ENCODE measurements at places on chromosomes 3 and 15.

DNA sequence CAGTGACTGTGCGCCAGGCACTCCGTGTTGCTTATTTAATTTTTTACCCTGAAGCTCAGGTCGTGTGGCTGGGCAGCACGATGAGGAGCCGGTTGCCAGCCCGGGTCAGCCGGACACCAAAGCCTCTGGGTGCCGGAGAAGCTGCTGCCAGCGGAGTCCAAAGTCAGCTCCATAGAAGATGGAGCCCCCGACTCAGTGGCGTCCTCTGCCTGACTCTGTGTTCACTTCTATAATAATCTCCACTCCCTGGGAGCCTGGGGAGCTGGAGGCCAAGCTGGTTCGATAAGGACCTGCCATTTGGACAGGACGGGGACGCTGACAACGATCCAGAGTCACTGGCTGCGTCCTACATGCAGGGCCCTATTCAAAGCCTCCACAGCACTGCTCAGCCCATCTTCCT lies 78.6 kb downstream of the VGLL4 start:
- no peak for DNase-seq

GRCh38 chr3:120161902-120162301 lies 67.7 kb upstream of the GSK3B start:
- no peak for DNase-seq

GRCh38 chr3:125389282-125389681 lies 14.2 kb upstream of the ZNF148 start:
- no peak for DNase-seq

DNA sequence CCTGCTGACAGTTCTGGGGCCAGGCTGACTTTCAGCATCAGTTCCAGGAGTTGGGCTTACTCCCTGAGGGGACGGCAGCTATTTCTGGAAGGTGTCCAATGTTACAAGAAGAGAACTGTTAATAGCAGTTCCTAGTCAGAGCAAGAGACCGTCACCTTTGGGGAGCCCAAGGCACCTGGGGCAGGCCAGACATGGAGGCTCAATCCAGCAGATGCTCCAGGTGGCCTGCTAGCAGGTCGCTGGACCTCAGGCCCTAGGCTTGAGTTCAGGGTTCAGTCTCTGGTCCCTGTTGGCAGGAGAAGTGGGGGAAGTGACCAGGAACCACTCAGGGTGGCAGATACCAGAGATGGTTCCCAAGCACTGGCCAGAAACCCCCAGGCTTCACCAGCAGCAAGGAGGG lies 25.9 kb downstream of the C3orf20 start:
- DNase-seq = no peak

DNA sequence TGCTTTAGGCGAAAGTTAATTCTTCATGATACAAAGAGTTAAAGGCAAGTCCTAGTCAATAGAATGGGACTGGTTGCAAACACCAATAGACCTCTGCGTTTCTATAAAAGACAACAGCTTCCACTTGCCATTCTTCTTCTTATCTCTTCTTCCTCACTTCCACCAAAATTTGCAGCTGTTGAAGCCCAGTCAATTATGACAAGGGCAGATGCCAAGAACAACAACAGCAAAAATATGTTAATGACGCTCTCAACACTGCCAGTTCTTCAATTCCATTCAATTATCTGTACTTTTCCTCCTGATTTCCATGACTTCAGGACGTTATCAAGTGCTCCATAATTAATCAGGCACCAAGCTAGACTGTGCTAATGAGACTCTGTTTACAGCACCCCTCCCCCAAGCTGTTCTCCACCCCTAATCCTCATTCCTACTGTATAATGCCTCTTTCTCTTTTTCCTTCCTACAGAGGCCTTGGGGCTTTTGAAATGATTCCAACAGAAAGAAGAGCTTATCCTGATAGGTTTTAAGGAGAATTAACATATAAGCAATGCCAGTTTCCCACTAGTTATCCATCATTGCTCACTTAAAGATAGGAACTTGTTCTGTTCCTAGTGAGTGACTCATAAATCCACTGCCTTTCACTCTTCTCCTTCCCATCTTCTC lies 1160.5 kb downstream of the IGSF11 start:
- DNase-seq = no peak

DNA sequence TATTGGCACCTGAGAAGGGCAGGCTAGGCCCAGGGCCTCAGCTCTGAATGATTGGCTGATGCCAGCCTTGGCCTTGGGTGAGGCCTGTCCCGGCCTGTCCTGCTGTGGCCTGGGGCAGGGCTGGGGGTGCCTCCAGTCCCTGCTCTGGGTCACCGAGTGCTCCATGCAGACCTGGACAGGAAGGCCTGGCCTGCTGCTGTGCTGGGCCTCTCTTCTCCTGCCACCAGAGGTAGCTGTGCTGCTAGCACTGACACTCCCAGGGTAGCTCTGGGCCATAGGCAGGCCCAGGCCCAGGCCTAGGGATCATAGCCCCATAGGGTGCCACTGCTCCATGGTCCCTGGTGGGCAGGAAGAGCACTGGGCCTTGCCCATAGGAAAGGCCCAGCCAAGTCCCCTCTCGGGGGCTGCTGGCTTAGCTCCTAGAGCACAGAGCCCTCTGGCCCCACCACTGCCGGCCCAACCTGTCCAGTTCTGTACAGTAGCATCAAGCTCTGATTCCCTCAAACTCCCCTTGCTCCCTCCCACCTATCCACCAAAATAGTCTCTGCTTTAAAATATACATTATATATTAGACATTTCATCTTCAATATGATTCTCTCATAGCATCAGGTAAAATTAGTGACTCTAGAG lies 18.2 kb downstream of the ABTB1 start:
- no peak for DNase-seq

DNA sequence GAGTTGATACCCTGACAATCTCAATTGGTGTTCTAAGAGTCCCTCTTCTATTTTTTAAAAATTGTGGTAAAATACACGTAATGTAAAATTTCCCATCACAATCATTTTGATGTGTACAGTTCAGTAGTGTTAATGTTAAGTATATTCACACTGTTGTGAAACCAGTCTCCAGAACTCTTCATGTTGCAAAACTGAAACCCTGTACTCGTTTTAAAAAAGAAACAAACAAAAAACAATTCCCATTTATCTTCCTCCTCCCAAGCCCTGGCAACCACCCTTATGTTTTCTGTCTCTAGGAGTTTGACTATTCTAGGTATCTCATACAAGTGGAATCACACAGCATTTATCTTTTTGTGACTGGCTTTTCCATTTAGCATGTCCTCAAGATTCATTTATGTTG lies 28.7 kb upstream of the ALPK3 start:
- no peak for DNase-seq

DNA sequence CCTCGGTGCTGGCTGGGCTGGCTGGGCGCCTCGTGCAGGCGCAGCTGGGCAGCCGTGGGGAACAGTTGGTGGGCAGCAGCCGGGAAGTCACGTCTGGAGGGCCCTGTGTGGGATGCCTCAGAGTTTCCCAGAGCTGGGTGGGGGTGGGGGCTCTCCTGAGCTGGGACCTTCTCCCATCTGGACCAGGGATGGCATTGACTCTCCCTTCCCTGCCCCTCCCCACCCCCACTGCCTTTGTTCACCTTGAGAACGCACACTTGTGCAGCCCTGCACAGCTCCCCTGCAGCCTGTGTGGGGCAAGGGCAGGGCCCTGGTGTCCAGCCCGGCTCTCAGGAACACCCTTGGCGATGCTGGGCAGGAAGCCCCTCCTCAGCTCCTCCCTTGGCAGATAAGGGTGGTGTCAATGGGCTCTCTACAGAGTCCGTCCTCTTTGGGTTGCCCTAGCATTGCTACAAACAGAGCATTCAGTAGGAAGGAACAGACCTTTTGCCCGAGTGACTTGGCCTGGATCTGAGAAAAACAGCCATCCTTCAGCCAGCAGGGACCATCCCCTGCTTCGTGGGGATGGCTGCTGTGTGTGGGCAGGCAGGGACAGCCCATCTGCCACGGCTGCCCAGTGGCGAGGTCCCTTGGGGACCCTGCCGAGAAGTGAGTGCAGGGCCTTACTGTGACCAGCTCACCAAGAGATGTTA lies 25.5 kb upstream of the KLF13 start:
- no peak for DNase-seq

- no peak for DNase-seq
Observed at GRCh38 chr15:87764461-87765240, 491.9 kb downstream of the NTRK3 start.

- no peak for DNase-seq
Observed at GRCh38 chr3:150165396-150166094, 194.8 kb upstream of the PFN2 start.

DNA sequence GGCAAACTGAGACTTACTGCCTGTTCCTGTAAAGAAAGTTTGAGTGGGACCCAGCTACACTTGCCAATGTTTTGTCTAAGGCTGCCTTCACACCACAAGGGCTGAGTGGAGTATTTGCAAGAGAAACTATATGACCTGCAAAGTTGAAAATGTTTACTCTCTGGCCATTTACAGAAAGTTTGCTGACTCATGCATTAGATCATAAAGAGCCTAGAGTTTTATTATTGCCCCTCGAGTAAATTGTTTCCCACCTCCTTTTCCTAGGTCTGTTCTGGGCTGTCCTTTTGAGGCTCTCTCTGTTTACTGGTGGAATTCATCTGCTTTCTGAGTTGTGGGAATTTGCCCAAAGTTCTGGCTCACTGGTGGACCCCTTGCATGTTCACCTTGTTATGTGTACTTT lies 6.7 kb upstream of the PROK2 start:
- no peak for DNase-seq

- no peak for DNase-seq
Observed at GRCh38 chr3:126121632-126122031, 37.7 kb upstream of the SLC41A3 start.

DNA sequence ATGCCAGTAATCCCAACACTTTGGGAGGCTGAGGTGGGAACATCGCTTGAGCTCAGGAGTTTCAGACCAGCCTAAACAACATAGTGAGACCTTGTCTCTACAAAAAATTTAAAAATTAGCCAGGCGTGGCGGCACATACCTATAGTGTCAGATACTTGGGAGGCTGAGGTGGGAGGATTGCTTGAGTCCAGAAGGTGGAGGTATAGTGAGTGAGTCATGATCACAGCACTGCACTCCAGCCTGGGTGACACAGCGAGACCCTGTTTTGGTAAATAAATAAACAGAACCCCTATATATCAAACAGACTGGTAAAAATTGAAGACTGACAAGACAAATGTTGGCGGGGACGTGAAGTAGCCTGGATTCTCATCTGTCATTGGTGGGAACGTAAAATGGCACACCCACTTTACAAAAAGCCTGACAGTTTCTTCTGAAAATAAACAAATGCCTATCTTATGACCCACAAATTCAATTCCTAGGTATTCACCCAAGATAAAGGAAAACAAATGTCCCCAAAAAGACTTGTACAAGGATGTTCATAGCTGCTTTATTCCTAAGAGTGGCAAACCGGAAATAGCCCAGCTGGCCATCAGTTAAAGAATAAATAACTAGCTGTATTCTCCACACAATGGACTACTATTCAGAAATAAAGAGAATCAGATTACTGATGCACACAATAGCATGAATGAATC lies 47.0 kb upstream of the GK5 start:
- no peak for DNase-seq

- DNase-seq = no peak
Observed at GRCh38 chr3:188362405-188362831, 208.5 kb downstream of the LPP start.

DNA sequence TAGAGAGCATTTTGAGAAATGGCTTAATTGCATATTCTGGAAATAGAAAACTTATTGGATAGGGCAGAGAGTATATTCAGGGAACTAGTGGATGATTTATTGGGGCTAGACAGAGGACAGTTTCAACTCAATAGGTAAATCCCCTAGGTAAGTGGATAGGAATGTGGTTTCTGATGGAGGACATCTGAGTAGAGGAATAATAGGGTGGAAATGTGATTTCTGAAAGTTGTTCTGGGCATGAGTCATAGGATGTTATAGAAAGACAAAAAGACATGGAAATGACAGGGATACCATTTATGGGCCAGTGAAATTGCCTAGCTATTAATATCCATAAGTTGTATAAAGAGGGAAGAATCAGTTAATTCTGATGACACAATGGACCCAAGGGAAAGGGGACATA lies 563.3 kb upstream of the GOLIM4 start:
- no peak for DNase-seq

- DNase-seq = no peak
Observed at GRCh38 chr3:81650187-81650586, 111.3 kb downstream of the GBE1 start.

DNA sequence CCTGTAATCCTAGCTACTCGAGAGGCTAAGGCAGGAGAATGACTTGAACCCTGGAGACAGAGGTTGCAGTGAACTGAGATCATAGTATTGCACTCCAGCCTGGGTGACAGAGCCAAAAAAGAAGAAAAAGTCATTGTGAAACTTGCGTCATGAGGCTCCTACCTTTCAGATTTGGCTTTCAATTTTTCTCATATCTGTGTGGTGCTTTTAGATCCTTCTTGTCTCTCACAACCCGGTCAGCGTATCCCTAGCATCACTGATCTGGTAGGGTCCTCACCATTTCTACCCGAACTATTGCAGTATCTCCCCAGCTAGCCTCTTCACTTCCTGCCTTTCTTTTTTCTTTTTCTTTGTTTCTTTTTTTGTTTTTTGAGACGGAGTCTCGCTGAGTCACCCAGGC lies 21.6 kb upstream of the GCNT3 start:
- DNase-seq = no peak

DNA sequence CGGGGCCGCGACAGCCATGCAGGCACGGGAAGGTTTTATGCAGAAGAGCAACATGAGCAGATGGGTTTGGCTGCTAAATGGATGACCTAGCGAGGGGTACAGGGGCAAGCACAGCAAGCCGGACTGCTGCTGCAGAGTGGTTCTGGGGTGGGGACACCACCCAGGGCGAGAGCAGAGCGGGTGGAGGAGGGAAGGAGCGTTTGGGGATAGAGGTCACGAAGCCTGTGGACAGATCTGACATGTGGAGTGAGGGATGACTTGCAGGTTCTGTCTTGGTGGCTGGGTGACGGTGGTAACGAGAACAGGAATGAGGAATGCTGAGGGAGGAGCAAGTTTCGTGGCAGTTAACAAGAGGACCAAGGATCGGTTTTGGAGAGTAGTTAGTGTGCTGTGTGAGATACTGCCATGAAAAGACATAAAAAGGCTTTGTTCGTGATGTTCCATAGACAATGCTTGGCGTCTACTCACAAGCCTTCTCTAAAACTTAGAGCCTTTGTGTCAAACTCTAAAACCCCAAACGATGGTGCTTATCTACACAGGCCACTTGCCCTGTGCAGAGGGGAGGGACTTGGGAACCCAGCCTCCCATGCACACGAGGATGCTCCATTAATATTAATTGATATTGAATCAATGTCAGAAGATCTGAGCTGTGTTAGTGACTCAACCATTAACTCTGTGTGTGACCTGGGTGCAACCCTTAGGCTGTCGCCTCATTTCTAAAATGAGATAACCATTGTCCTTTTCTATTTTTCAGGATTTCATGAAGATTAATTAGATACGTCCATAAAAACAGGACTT lies 132.7 kb upstream of the SLC2A2 start:
- DNase-seq = no peak

- DNase-seq = no peak
Observed at GRCh38 chr15:51878446-51879386, 49.3 kb downstream of the TMOD3 start.

DNA sequence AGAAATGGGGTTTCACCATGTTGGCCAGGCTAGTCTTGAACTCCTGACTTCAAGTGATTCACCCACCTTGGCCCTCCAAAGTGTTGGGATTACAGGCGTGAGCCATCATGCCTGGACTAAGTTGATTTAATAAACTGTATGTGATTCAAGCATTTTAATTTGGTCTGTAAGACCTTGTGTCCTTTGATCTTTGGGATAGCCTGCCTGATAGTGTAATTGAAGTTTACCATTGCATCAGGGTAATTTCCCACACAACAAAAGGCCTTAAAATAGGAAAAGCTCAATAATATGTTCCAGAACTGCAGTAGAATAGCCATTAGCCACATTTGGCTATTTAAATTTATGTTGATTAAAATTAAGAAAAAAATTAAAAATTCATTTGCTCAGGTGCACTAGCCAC lies 25.2 kb upstream of the DENND6A start:
- no peak for DNase-seq

- DNase-seq = no peak
Observed at GRCh38 chr3:132726341-132726823, 4.2 kb upstream of the NPHP3 start.

Measured in activated T-helper 1 cell treated with anti-CD3 and anti-CD28 coated beads, Interleukin-2, amount 50 U/mL, for 16 hours (primary cell).